ENCODE measurements at places on chromosomes 1 and 21.
A peak's percentile ranks its signal among the peaks of the same experiment; 100 is the strongest.

GRCh38 chr1:52210044-52210443 is 68.2 kb downstream of the ZFYVE9 start:
- DNase-seq, result no peak

GRCh38 chr1:54559111-54559548 is 11.1 kb downstream of the ACOT11 start:
- peak; percentile 27 for DNase-seq

GRCh38 chr1:38451541-38451993 is 405.0 kb upstream of the POU3F1 start:
- no peak for DNase-seq

- no peak for DNase-seq
Observed at GRCh38 chr1:178457651-178458050, 39.1 kb downstream of the CLEC20A start.

DNA sequence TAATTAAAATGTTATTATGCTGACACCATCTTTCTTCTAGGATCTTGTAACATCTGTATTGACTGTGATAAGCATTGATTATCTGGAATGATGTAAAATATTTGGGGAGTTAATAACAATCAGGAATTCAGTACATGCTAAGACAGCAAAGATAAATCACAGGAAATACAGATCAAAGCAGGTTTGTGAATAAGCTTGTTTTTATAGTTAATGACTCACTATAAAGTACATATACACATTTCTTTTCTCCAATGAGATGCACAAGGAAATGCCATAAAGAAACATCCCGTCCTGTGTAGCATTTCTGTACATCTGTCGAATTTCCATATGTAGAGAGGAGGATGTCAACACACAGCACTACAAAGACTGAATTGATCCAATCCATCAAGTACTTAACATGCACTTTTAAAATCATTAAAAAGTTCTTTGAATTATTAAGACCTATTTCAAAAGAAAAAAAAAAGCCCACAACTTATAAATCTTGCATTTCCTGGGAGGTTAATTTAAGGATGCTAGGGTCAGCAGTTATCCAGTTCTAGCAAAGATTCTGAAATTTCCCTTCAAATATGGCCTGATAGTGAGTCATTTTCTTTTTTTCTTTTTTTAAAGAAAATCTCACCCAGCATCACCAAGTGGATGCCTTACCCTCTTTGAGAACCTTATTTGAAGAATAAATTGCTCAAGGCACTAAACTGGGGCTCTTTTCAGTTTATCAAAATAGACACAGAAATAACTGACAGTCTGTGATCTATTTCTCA is 243.2 kb upstream of the NR5A2 start:
- DNase-seq, result no peak

DNA sequence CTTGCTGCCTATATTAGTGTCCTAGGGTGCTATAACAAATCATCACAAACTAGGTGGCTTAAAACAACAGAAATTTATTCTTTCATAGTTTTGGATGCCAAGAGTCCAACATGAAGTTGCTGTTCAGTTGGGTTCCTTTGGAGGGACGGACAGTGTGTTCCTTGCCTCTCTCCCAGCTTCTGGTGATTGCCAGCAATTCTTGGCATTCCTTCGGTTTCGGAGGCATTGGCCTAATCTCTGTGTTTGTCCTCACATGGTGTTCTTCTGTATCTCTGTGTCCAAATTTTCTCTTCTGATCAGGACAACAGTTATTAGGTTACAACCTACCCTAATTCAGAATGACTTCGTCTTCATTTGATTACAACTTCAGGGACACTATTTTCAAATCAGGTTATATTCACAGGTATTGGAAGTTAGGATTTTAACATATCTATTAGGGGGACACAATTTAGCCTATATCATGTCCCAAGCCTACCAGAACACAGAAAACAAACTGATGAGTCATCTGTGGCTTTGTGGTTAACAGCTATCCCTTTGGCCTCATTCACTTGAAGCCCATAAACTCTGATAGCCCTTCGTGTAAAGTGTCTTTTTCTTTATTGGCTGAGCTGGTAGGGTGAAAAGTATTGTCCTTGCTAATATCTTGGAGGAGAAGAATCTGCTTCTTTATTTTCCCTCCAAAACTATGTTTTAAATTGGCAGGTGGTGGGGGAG is 83.2 kb upstream of the PAPPA2 start:
- DNase-seq, result no peak
